ENCODE measurements at places on chromosomes 5 and 9.

DNA sequence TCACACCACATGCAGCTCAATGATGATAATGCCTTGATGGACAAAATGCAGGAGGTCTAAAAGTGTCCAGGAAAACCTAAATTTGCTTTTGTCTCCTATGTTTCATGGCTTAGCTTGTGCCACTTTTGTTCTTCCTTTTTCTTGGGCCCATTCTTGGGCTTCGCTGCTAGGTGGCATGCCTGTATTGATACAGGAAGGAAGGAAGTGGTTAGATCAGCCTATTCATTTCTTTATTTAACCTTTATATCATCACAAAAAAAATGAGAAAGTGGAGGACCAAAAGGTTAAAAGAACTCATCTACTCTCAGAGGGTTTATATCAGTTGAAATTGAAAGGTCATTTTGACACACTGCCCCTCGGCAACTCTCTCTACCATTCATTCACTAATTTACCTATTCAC is 260.2 kb downstream of the ARHGAP26 start:
- no peak for DNase-seq

- DNase-seq = no peak
Observed at GRCh38 chr9:137156567-137157375, 13.1 kb downstream of the LRRC26 start.

GRCh38 chr5:93715327-93715726 is 26.1 kb downstream of the POU5F2 start:
- DNase-seq = no peak

- no peak for DNase-seq
Observed at GRCh38 chr9:131627648-131628458, 82.5 kb downstream of the PRRT1B start.

- no peak for DNase-seq
Observed at GRCh38 chr5:127580731-127581130, 63.3 kb downstream of the PRRC1 start.

All from right forelimb (tissue), 1 donor.